ENCODE measurements at places on chromosomes 12 and 14.

- DNase-seq = no peak
These were observed 2.4 kb downstream of the GZMH start for GRCh38 chr14:24607081-24607480.

DNA sequence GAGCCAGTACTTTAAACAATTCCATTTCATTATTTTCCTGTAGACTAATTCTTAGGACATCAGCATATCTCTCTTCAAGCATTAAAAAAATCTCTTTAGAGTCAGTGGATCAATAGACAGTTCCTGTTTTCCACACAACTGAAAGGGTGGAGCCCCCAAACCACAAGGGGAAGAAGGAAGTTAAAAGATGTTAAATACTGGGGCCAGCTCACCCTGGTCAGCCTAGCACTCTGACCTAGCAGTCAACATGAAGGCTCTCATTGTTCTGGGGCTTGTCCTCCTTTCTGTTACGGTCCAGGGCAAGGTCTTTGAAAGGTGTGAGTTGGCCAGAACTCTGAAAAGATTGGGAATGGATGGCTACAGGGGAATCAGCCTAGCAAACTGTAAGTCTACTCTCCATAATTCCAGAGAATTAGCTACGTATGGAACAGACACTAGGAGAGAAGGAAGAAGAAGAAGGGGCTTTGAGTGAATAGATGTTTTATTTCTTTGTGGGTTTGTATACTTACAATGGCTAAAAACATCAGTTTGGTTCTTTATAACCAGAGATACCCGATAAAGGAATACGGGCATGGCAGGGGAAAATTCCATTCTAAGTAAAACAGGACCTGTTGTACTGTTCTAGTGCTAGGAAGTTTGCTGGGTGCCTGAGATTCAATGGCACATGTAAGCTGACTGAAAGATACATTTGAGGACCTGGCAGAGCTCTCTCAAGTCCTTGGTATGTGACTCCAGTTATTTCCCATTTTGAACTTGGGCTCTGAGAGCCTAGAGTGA, at the start of gene LYZ:
TSS of gene LYZ (plus strand) at position 220 of the 777 bp plus-strand sequence. CDS start at position 248, 28 bp downstream.
- DNase-seq = no peak

GRCh38 chr14:68141281-68142088, 321.9 kb downstream of the RAD51B start:
- DNase-seq = no peak

GRCh38 chr12:27778206-27778605, 1.8 kb upstream of the KLHL42 start:
- DNase-seq = no peak

DNA sequence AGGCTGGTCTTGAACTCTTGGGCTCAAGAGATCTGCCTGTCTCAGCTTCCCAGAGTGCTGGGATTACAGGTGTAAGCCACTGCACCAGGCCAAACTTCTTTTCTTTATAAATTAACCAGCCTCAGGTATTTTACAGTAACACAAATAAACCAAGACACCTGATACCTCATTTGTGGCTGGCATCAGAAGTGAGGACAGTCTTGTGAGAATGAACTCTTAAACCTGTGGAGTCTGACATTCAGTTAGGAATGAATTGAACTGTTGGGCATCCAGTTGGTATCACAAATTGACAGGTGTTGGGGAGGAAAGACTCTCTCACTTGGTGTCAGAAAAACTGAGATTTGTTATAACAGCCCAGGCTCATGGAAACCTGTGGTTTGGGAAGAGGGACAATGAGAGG, 120.5 kb downstream of the DENND5B start:
- DNase-seq = no peak

DNA sequence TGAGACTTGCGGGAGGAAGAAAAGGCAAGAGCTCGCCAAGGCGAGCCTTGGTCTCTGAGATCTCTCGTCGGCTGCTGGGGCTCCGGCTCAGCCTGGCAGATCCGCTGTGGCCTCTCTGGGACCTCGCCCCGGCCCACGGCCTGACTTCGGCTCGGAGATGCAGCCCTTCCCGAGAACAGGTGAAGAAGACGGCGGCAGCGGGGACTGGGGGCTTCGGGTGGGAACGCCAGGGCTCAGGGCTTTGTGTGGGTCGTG, 6.0 kb upstream of the HOXC9 start:
- DNase-seq = no peak

DNA sequence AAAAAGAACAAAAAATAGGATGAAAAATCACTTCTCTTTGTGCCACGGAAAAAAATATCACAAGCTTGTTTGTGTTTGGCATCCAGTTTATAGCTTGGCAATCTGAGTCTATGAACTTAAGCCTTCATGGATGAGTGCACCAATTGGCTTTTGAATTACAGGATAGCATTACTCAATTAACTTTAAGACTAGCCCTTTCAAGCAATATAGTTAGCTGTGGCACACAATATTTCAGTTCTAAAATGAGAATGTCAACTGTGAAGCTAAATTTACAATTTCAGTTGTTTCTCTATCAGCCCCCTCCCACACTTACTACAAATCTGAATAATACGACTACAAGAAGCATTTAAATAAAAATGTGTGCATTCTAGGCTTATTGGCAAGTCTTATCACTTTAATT, 8.3 kb downstream of the RERG start:
- DNase-seq = peak; percentile 37

- DNase-seq = no peak
These were observed 79.3 kb upstream of the C12orf71 start for GRCh38 chr12:27161458-27162228.

DNA sequence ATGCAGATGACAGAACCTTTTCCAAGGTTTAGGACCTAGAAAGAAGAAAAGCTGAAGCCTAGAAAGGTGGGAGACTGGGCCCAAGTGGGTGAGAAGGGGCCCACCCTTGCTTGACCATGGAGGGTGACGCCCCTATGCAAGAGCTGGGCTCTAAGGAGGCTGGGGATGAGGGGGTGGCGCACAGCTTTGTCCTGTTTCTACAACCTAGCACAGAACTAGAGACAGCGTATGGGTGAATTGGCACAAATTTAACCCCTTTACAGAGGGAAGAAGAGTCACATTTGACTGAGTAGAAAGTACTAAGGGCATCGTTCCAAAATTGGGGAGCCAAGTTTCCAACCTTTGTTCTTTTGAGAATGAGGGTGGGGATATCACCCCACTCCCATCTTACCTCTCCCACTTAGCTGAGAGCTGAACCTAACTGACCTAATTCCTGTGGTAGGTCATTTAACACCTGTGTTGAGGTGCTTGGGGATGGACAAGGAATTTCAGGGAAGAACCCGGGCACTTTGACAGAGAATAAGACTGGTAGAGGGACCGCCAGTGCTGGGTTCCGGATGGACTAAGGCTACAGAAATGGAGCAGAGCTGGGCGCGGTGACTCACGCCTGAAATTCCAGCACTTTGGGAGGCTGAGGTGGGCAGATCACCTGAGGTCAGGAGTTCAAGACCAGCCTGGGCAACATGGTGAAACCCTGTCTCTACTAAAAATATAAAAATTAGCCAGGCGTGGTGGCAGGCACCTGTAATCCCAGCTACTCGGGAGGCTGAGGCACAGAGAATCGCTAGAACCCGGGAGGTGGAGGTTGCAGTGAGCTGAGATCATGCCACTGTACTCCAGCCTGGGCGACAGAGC, 5.2 kb downstream of the NFKBIA start:
- no peak for DNase-seq

GRCh38 chr12:109767991-109768900, 54.6 kb downstream of the FAM222A start:
- no peak for DNase-seq

DNA sequence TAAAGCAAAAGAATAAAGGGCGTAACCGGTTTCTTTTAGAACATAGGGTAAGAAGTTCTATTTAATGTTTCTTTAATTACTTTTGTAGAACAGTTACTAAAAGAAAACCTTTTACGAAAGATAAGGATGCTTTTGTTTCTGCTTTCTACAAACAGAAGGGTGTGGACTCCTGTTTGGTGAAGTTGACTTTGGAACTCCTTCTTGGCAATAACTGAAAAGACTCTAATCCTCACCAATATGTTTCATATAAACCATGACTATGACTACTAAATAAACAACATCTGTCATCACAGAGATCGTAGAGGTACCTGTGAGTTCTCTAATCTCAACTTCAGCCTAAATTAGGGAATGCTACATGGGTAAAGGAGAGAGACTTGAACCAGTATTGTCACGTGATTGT, 210.8 kb upstream of the FLRT2 start:
- DNase-seq = no peak

- no peak for DNase-seq
These were observed 38.4 kb downstream of the C12orf56 start for GRCh38 chr12:64352181-64352580.

- no peak for DNase-seq
These were observed 287.3 kb downstream of the BCL11B start for GRCh38 chr14:98984719-98985041.

DNA sequence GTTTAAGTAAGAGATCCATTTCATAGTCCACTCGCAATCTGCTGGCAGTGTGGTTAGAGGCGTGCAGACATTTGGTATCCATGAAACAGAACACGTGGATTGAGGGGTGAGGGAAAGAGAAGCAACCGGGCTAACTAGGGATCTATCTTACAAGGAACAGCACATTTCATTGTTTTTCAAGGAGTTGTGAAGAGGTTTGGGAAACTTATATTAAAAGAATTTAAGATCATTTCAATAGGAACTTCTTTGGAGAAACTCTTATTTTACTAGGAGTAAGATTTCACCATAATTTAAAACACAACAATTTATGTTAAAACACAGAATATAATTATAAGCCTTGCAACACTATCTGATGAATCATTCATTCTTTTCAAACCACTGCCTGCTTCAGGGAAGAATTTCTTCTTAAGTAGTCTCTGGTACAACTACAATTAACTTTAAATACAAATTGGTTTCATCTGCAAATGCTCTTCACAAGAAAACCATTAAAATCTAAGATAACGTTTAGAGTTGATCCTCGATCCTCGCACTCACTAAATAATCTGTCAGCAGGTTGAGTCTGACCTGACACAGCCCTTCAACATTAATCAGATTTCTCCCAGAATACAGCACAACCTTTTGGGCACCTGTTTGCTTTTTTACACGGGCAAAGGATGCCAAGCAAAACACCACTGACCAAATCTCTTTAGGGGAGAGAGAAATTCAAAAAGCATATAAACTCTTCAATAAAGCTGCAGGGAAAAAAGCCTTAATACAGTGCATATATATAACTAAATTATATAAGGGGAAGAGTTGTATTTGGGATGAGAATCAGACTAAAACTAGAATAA, 27.3 kb downstream of the PPTC7 start:
- no peak for DNase-seq

DNA sequence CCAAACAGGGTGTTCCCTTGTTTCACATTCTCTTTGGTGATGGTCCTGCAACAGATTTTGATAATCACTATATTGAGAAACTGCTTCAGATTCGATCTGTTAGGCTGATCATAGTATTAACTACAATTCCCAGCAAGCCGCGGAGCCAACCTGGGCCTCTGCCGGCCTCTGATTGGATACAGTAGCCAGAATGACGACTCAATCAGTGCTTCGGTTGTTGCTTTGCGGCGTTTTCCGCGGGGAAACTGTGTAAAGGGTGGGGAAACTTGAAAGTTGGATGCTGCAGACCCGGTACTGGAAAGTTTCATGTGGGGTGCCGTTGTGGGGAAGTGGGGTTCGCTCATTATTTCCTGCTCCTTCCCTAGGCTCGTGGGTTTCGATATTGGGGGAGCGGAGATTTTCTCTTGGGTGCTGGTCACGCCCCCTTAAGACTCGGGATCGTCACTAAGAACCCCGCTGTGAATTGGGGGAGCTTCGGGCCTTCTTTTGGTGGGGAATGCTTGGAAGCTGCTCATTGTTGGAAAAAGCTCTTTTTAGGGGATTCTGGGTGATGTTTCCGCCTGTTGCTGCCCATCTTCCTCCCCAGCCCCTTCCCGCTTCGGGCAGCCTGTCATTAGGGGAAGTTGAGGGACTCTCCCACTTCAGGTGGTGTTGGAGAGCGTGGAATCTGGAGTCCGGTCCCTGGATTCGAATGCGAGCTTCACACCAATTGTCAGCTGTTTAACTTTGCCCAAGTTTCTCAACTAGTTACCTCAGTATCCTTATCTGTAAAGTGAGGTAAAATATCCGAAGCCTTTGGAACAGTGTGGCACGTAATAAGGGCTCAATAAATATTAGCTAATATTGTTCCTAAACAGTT, at the start of gene RAD51B:
TSS of gene RAD51B (plus strand) at position 217 of the 859 bp plus-strand sequence.
- peak; percentile 54 for DNase-seq

DNA sequence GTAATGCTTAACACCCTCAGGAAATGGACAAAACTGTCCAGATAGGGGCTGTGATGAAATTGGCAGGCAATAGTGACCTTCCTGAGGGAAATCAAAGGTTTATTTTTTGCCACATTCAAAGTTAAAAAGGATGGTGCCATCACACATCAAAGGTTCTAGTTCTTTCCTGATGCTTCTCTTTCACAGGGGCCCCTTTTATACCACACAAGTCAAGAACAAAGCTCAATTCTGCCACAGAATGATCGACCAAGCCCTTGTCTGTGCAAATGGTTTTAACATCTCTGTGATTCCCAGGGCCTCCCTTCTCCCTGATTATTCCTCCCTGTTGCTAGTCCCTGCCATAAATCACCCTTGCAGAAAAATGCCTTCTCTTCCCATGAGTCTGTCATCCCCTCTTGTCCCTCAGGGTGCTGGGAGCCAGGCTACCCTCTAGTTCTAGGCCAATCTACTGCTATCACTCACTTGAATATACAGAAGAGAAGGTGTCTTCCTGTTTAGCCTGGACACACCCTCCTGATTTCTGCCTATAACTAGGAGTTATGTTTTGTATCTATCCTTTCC, 22.7 kb downstream of the SMCO2 start:
- no peak for DNase-seq

Measured in NCI-H187 treated with DMSO at 0.1 percent for 48 hours (cell line).